ENCODE measurements at places on chromosomes 16 and 17.

DNA sequence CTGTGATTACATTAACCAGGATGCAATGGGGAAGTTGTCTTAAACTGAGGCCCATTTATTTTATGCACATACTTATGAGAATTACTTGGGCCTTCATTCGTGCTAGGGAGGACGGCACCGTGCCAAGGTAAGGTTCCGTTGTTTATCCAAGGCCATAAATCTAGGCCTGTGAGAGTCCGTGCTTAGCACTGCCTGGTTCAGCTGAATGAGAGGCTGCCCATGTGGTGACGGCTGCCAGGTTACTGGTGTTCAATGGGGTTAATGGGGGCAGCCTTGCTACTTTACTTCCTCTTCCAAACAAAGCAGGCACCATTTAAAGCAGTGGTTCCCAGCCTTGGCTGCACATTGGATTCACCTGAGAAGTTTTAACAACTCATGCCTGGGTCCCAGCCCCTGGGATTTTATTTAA lies 135.1 kb upstream of the NOL11 start:
- DNase-seq = no peak

DNA sequence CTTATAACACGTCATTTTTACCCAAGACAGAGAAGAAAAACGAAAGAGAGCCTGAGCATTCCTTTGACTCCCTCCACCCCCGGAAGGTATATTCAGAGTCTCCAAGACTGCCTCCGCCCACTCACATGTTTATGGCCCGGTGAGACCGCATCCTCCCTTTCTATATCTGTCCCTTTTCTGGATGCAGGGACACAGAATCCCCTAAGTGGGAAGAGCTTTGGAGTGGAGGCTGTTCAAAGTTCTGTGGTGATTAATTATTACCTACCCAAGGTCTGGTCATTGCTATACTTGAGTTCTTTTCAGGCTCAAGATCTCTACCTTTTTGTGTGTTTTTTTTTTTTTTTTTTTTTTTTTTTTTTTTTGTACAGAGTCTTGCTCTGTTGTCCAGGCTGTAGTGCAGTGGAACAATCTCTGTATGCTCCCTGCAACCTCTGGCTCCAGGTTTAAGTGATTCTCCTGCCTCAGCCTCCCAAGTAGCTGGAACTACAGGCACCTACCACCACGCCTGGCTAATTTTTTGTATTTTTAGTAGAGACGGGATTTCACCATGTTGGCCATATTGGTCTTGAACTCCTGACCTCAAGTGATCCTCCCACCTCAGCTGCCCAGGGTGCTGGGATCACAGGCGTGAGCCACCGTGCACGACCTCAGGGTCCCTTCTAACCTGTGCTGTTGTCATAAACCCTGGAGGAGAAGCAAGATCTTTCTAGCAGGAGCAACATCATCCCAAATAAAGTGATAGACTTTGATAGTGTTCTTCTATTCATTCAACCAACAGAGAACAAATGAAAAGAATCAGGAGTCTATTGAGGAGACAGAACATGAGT lies 407.1 kb downstream of the WWOX start:
- no peak for DNase-seq

- peak; percentile 36 for DNase-seq
Measured at GRCh38 chr16:12573730-12574383, 229.8 kb downstream of the CPPED1 start.

- no peak for DNase-seq
Measured at GRCh38 chr16:76303637-76304314, 26.6 kb downstream of the CNTNAP4 start.

DNA sequence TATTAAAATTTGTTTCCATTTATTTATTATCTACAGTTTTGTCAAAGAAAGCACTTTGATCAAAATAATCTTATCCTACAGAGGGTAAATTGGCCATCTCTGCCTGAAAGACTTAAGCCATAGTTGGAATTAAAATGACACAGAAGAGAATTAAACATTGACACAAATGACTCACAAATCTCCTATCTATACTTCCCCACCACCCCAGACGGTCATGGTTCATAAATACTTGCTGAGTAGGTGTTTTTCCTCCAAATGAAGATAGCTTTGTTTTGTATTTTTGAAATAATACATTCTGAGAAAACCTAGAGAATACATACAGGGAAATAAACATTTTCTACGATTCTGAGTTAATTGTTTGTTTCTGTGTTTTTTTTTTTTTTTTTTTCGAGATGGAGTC lies 142.8 kb downstream of the MAP2K6 start:
- no peak for DNase-seq

DNA sequence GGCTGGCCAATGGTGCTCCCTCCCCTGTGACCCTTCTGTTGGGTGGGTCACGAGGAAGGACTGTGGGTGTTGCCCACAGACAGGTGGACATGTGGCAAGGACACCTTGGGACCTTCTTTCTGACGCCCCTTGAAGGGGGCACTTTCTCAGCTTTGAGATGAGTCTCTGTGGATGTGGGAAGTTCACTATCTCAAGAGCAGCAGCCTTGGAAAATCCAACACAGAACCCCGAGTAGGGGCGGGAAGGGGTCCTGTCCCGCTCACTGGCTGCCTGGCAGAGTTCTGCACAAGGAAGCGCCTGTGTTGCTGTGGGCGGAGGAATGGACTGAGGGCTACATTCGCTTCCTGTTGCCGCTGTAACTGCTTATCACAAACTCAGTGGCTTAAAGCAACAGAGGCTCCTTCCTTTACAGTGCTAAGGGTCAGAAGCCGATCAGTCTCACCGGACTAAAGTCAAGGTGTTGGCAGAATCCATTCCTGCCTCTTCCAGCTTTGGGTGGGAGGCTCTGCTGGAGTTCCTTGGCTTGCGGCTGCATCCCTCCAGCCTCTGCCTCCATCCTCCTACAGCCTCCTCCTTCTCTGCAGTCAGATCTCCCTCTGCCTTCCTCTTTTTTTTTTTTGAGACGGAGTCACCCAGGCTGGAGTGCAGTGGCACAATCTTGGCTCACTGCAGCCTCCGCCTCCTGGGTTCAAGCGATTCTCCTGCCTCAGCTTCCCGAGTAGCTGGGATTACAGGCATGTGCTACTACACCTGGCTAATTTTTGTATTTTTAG lies 305.2 kb downstream of the SEC14L1 start:
- DNase-seq = peak; percentile 61

GRCh38 chr17:51439395-51440229 lies 179.3 kb downstream of the UTP18 start:
- peak; percentile 17 for DNase-seq

- peak; percentile 33 for DNase-seq
Measured at GRCh38 chr17:1989135-1989534, 36.0 kb downstream of the RTN4RL1 start.

- no peak for DNase-seq
Measured at GRCh38 chr17:76145231-76146052, 4.4 kb upstream of the FOXJ1 start.

GRCh38 chr17:68182940-68183551 lies 64.8 kb upstream of the AMZ2 start:
- DNase-seq = no peak

- DNase-seq = peak; percentile 54
Measured at GRCh38 chr16:79571903-79572535, 28.5 kb downstream of the MAF start.

DNA sequence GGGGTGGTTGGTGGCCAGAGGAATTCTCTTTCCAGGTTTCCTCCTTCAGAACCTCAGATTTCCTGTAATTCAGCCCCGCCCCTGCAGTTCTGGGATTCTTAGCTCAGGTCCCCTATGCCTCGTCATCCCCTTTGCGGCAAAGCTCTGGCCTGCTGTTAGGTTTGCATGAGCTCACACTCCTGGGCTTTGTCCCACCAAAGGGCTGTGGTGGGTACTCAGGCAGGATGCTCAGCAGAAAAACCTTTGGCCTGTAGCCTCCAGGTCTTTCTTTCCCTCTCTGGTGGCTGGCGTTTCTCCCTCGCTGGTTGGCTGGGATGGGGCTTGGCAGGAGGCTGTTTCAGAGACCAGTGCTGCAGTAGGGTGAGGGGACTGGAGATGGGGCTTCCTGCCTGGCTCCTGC lies 9.6 kb upstream of the PLEKHG4 start:
- no peak for DNase-seq

DNA sequence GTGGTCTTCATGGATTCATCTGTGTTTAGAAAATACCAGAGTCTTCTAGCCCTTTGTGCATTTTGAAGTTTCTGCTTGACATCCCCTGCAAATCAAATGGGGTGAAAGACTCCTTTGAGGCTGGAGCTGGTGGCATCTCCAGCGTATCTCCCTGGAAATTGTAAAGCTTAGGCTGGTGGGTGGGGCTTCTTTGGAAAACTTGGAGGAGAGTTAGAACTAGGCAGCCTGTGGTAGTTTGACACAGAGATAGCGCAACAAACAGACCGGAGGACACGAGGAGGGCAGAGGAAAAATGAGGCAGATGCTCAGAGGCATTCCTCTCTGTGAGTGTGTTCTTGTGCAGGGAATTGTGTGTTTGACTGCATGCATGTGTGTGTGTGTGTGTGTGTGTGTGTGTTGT lies 116.3 kb downstream of the IRX5 start:
- DNase-seq = no peak

DNA sequence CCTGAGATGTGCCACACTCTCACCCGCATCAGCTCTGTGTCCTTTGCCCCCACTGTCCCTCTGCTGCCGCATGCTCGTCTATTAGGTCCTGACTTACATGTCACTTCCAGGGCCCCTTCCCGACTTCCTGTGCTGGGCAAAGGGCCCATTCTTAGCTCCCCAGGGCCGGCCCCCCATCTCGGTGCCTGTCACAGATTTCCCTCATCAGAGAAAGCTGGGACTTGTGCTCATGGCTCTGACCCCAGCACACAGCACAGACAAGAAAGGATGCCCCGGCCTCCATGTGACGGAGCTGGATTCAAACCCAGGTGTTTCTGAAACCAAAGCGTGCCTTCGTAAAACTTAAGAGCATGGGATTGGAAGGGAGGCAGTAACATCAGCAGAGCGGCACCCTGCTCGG lies 5.9 kb upstream of the MAPK7 start:
- no peak for DNase-seq

GRCh38 chr17:39008633-39009032 lies 41.4 kb upstream of the FBXO47 start:
- DNase-seq = no peak

DNA sequence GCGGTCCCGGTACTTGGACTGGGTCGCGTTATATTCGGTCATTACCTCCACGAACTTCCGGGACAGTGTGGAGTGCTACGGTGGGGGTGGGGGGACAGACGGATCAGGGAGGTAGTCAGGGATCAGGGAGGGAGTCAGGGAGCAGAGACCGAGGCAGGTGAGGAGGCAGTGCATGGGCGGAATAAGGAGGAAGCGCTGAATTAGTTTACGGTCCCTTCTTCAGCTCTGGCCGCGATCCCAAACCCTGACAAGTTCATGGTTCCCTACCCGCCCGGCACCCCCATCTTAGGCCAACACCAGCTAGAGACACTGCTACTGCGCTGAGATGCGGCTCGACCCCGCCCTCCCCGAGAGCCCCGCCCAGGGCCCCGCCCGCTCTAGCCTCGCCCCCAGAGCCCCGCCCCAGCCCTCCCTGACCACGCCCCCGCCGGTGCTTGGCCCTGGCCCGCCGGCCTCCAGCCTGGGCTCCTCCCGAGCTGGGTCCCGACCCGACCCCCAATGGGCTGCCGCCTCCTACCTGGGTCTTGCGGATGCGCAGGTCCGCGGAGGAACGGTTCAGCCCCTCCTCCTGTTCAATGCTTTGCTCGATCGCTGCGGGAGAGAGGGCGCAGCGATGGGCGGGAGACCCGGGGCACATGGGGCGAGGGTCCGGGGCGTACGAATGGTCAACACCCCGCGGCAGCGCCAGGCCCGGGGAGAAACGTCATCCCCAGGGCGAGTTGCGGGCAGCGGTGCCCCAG lies 12.1 kb downstream of the HSD3B7 start:
- DNase-seq = peak; percentile 81

DNA sequence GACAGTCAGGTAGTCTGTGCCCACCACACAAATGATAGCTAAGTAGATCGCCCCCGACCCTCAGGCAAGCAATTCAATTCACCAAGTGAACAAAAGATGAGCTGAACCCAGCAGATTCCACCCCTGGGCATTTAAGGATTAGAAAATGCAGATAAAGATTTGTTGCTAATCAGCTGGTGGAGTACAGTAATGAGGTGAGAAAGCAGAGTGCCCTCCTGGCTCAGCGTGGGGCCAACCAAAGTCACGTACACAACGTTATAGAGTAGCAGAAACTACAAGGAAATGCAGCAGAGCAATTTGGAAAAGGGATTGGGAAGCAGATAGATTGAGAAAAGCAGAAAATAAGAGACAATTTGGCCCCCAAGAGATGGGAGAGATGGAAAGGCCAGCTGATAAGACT lies 91.2 kb downstream of the SOX9 start:
- no peak for DNase-seq

DNA sequence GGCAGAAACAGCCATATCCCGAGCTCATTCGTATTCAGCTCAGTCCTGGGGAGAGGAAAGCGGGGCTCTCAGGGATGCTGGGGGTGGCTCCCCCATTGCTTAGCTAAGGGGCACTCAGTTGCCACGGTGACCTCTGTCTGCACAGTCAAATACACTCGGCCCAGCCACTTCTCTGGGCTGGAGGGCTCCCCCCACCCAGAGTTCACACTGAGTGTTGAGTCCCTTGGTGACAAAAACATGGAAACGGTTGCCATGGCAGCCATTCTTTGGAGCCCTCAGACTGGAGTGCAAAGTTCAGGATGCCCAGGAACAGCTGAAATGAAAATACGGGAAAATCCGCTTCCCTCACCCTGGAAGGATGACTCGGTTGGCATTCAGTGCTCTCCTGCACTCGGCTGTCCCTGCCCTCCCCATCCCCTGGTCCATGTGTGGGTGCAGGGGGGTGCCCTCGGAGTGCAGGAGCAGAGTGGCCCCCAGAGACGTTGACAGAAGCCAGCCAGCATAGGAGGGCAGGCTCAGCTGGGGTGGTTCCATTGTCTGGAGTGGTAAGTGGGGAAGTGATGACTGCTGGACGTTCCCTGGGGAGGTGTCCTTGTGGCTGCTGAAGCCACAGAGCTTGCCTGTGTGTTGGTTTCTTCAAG lies 216.5 kb downstream of the NTN1 start:
- DNase-seq = no peak

- DNase-seq = peak; percentile 44
Measured at GRCh38 chr17:18981642-18982424, 22.7 kb downstream of the FAM83G start.

DNA sequence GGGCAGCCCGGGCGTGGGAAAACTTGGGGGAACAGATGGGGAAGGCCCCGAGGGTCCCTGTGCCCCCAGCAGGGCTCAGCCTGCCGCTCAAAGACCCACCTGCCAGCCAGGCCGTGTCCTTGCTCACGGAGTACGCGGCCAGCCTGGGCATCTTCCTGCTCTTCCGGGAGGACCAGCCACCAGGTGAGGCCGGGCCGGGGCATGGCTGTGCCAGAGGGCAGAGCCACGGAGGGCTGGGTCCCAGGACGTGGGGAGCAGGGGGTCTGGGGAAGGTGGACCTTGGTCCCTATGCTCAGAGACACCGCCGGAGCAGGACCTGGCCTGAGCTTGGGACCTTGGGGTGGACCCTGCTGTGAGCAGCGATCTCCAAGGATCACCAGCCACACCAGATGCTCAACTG lies 509 bp downstream of the ADAD2 start:
- DNase-seq = no peak

GRCh38 chr17:73835605-73836004 lies 191.4 kb upstream of the SDK2 start:
- DNase-seq = no peak

GRCh38 chr16:924806-925205 lies 46.0 kb downstream of the LMF1 start:
- DNase-seq = no peak

Data from SW480 (cell line).